ENCODE measurements at places on chromosomes 1 and 21.

- no peak for DNase-seq
These were observed 102.6 kb upstream of the PPP2R5A start for GRCh38 chr1:212182579-212182978.

DNA sequence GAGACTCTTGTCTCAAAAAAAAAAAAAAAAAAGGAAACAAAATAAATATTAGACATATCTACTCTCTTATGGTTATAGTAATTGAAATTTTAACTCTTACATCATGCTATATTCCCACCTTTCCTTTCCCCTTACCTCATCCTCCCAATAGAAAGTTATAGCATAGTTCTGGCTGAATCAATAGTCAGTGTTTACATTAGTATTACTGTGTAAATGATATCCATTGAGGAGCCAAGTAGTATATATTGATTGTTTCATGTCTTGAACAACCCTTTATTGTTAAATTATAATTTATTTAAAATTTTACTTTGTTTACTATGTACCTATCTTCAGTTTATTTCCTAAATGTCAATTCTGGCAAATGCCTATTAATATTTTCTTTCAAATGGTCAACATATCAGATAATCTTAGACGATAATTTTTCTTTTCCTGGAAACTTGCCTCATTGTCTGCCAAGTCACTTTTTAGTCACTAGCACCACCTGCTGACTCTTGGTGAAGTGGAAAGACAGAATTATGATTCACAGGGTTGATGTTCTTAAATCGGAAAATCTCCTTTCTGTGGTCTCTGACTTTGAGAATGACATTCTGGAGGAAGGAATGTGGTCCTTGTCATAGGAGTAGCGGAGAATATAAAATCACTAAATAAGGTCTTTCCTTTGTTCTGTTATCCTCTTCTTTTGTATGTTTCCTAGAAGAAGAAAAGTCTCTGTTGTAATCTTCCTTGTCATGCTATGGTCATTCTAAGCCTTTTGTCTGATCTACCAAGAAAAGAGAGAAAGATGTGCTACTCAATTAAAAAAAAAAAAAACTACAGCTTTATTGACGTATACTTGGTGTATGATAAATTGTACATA lies 8.6 kb downstream of the HJV start:
- peak; percentile 63 for DNase-seq

- no peak for DNase-seq
These were observed 2.8 kb downstream of the PSMA5 start for GRCh38 chr1:109423498-109423897.

- no peak for DNase-seq
These were observed 27.2 kb upstream of the NPPB start for GRCh38 chr1:11885916-11886315.

GRCh38 chr1:202107321-202107761 lies 15.4 kb upstream of the GPR37L1 start:
- DNase-seq: no peak

GRCh38 chr21:45060089-45060488 lies 14.3 kb upstream of the ADARB1 start:
- no peak for DNase-seq

DNA sequence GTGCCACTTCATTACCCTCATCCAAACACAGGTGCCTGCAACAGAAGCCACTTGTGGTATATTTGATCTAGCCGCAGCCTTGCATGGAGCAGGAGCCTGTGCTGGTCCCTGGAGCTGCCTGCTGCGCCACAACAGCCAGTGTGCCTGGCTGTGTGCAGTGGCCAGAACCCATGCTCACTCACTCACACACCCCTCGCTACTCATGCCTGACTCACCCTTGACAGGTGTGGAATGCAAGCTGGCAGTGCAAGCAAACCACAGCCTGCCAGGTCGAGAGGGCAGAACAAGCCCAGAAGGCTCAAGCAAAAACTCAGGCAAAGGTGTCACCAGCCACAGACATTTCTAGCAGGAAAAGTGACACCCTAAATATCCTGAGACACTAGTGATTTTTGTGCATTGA lies 1510.9 kb downstream of the KCNT2 start:
- DNase-seq: peak; percentile 25

- peak; percentile 38 for DNase-seq
These were observed 350.8 kb upstream of the PTBP2 start for GRCh38 chr1:96370757-96371156.

DNA sequence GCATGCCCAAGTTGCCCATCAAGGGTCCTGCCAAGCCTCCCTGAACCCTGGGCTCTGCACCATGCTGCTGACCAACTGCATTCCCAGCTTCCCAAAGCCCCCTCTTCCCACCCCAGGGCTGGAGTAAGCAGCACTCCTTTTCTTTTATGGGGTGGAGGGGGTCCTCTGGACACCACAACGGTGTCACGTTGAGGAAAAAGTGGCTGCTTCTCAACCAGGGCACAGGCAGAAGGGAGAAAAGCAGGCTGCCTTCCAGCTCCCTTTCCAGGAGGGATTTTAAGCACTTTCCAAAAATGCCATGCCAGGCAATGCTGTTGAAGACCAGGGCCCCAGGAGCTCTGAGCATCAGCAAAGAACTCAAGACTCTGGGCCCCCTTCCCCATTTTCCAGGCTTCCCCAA lies 691 bp downstream of the RIMS3 start:
- no peak for DNase-seq

- DNase-seq: no peak
These were observed 4.6 kb downstream of the TENT5B start for GRCh38 chr1:27007909-27008582.

GRCh38 chr1:169574336-169574735 lies 11.9 kb downstream of the F5 start:
- no peak for DNase-seq

GRCh38 chr1:14578156-14578555 lies 20.3 kb upstream of the KAZN start:
- DNase-seq: no peak

- DNase-seq: no peak
These were observed 11.0 kb upstream of the LDLRAD2 start for GRCh38 chr1:21801100-21801499.

DNA sequence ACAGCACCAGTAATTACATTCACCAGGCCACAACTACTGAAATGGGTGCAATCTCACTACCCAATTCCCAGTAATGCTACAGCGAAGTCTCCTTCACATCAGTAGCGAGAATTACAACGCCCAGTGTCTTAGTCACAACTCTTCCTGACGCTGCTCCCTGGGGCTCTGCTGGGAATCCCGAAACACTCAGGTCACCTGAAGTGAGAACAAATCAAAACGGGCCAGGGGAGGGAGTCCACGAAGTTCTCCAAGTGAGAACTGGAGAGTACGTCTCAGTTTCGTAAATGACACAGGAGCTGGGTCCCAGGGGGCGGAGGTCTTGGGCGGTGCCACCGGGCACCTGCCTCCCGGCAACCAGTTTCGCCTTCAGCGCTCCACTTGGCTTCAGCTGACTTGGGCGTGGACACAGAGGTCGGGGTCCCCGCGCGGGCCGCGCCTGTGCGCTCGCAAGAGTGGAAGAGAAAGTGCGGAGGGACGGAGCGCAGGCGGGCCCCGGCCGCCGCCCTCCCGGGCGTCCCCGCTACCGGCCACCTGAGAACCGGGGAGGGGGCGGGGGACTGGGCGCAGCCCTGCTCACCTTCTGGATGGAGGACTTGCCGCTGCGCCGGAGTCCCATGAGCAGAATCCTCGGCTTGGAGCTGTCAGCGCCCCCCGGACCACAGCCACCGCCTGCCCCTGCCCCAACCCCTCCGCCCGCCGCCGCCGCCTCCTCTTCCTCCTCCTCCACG lies 575 bp downstream of the RRAGC start:
- peak; percentile 37 for DNase-seq

DNA sequence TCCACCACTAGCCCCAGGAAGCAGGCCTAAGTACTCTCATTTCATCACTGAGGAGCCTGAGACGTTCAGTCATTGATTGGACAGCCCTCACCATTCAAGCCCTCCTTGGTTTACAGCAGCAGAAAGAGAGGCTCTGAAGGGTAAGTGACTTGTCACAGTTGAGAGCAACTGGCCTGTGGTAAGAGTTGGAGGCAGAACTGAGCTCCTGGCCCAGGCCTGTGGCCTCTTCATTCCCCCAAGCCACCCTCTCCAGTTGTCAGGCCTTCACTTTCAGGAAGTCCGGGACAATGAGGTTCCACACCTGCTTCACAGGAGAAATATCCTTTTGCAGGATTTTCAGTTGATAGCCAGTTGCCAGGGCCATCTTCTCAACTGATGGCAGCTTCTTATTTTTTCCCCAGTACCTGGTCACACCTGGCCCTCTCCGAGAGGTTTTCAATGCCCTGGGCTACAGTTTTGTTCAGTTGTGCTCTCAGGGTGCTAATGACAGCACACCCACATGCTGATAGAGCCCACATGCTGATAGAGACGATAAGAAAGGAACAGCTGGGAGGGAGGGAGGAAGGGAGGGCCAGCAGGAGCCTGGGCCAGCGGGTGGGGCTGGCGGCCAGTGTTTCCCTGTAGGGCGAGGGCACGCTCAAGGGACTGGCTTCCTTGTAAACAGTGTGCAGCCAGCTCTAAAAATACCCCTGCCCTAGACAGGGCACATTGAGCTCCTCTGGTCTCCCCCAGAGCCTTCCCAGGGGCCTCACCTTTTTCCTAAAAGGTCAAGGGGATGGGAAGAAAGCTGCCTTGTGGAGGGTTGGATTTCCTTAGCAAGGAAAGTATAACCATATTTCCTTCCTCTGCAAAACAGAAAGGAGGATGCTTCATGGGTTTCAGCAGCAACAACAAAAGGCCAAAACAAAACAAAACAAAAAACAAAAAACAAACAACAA lies 112.7 kb upstream of the JUN start:
- no peak for DNase-seq

GRCh38 chr1:5340560-5341130 lies 651.6 kb downstream of the NPHP4 start:
- DNase-seq: no peak

GRCh38 chr1:178341261-178341956 lies 155.4 kb downstream of the CLEC20A start:
- peak; percentile 67 for DNase-seq

DNA sequence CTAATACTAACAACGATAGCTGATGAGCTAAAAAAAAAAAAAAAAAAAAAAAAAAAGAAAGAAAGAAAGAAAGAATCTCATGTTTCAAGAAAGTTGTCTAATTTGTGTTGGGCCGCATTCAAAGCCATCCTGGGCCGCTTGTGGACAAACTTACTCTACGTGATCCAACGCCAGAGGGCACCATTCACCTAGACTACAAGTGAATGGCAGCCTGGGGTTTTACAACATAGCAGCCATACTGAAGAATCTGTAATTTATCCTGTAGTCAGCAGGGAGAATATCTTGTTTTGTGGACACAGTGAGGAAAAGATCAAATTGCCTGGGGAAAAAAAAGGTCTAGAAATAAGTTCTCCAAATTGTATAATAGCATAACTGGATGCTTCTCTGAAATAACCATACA lies 47.0 kb downstream of the CYP2J2 start:
- peak; percentile 48 for DNase-seq

DNA sequence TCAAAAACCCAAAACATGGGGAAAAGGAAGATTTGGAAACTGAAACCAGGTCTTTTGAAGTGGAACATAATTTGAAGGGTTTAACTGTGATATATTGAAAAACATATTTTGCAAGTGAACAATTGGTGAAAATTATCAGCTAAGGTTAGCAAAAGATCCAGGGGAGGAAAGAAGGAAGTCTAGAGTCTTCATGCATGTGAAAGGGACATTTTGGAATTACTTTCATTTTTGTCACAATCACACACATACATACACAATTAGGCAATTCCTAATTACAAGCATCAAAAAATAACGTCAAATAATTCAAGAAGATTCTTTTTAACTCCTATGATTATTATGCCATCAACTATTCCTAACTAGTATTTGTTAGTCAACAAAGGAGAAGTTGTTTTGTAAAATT lies 64.7 kb upstream of the NFIA start:
- no peak for DNase-seq

DNA sequence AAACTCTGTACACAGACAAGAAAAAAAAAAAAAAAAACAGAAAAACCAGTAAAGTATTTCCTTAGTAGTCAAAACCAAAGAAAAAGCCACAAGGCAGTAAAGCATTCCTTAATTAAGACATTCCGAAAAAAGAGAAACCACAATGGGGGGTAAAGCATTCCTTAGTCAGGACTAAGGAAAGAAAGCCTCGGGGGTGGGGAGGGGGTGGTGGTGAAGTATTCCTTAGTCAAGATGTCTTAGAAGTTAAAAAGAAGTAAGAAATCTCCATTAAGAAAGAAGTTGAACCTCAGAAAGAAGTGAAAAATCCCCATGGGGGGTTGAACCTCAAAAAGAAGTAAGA lies 28.2 kb upstream of the FMO1 start:
- DNase-seq: peak; percentile 79

DNA sequence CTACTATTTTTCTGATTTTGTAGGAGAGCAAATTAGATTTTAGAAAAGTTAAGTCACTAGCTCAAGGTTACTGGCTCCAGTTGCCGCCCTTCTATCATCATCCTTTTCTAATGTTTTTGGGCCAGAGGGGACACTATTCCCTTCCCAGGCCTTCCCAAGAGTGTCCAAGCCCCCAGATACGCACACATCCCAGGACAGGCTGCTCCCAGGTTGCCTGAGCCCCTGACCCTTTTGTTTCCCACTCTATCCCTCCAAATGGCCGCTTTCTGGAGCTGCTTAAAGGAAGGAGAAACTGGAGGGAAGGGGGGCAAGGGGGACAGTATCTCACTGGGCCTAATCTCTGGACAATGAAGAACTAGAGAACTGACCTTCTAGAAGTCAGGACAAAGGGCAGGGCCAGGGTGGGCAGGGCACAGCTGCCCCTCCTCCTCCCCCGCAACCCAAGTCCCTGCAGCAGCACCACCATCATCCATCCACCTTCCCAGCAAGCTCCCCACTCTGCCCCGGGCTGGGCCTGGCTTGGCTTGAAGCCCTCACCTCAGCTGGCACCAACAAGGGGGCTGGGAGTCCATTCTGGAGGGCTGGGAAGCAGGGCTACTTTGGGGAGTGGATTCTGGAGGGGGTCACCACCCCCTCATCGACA lies 1.1 kb upstream of the MAP7D1 start:
- no peak for DNase-seq

GRCh38 chr1:156502894-156503697 lies 2.5 kb upstream of the MEF2D start:
- peak; percentile 90 for DNase-seq

DNA sequence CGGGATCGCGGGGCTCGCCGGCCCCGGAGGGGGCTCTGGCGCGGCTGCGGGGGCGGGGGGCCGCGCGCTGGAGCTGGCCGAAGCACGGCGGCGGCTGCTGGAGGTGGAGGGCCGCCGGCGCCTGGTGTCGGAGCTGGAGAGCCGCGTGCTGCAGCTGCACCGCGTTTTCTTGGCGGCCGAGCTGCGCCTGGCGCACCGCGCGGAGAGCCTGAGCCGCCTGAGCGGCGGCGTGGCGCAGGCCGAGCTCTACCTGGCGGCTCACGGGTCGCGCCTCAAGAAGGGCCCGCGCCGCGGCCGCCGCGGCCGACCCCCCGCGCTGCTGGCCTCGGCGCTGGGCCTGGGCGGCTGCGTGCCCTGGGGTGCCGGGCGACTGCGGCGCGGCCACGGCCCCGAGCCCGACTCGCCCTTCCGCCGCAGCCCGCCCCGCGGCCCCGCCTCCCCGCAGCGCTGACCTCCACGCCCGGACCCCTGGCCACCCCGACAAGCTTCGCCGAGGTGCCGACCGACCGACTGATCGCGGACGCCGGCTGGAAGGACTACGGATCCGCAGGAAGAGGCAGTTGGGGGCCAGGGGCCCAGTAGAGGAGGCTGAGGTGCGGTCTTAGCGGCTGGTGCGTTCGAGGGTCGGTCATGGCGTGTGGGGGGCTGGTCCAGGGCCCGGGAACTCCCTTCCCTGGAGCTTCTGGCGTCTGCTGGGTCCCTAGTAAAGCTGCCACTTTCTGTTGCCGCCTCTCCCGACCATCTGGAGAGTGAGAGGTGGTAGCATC lies 711 bp downstream of the TRNP1 start:
- no peak for DNase-seq
